ENCODE measurements at places on chromosomes 3 and 15. TPM values are rescaled to one million over a fixed set of nuclear protein-coding genes. Genes with fewer than 3 reads are reported as not detected.

PRICKLE2 gene
- 2.6 TPM for total RNA-seq

ZBED2 gene
- 0.19 TPM for total RNA-seq

LEKR1 gene
- 1.0 TPM for total RNA-seq

RBMS3 gene
- 0.48 TPM for total RNA-seq
